ENCODE measurements at places on chromosomes 7 and 10.

- peaks cover 4% of the 10 kb centered on the region for H3K27me3 ChIP-seq
- H3K4me3 ChIP-seq, result no peak overlapping the region
- no peak for DNase-seq
- H3K27ac ChIP-seq, result no peak overlapping the region
- H3K4me1 ChIP-seq, result peaks cover 11% of the 10 kb centered on the region
Observed at GRCh38 chr10:78981970-78982281, 86.8 kb upstream of the ZMIZ1 start.

- DNase-seq, result no peak
- H3K4me3 ChIP-seq, result no peak overlapping the region
- no peaks in the 10 kb centered on the region for H3K36me3 ChIP-seq
- no peaks in the 10 kb centered on the region for H3K4me1 ChIP-seq
Observed at GRCh38 chr10:108363576-108363975, 1199.1 kb upstream of the SORCS1 start.

- peak overlapping the region; percentile 71 for H3K4me3 ChIP-seq
- DNase-seq, result no peak
- H3K27me3 ChIP-seq, result no peaks in the 10 kb centered on the region
- H3K4me1 ChIP-seq, result peaks cover 50% of the 10 kb centered on the region
- H3K27ac ChIP-seq, result peak overlapping the region; percentile 97
Observed at GRCh38 chr7:2758673-2759616, 70.9 kb downstream of the AMZ1 start.

DNA sequence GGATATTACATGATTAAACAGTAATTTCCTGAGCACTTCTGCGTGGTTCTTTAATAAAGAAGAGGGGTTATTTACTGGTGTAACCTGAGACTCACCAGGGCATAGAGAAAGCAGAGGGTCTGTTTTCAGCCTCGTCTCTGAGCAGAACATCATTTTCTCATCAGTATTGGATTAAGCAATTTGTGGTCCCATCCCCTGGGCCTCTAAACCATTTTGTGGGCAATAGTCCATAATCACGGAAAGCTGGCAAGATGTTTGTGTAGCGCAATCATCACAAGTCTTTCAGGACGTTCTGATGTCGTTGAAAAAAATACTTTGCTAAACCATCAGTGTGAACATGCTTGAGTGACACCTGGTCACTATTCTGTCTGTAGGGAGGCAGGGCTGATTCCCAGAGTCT, 37.1 kb upstream of the SEC61G start:
- no peak overlapping the region for H3K4me3 ChIP-seq
- no peaks in the 10 kb centered on the region for H3K36me3 ChIP-seq
- H3K27me3 ChIP-seq, result peaks cover 3% of the 10 kb centered on the region
- H3K27ac ChIP-seq, result no peak overlapping the region
- no peak for DNase-seq
- no peaks in the 10 kb centered on the region for H3K4me1 ChIP-seq

DNA sequence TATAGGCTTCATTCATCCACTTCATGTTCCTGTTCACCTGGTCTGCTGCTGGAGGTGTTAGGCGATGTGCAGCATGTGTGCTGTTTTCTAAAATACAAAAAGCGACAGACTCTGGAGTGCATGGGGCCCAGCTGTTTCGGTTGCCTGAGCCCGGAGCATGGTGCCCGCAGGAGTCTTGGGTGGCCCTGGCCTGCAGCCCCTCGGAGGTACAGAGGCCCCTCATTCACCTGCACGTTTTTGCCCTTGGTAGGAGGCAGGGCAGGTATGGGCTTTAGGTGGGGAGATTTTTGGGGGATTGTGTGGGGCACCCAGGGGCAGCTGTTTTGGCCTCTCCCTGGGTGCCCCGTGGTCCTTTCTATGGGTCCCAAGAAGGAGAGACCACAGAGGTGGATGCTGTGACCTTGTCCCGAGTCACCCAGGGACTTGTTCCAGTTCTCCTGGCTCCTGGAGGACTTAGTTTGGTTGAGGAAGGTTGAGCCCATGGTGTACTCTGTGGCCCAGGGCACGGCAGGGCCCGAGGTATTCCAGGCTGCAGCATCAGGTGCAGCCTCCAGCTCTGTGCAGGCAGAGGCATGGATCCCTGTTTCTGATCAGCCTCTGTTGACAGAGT, 130.7 kb downstream of the TRRAP start:
- DNase-seq, result no peak
- no peak overlapping the region for H3K27ac ChIP-seq
- H3K36me3 ChIP-seq, result peaks cover 74% of the 10 kb centered on the region
- H3K4me3 ChIP-seq, result no peak overlapping the region

DNA sequence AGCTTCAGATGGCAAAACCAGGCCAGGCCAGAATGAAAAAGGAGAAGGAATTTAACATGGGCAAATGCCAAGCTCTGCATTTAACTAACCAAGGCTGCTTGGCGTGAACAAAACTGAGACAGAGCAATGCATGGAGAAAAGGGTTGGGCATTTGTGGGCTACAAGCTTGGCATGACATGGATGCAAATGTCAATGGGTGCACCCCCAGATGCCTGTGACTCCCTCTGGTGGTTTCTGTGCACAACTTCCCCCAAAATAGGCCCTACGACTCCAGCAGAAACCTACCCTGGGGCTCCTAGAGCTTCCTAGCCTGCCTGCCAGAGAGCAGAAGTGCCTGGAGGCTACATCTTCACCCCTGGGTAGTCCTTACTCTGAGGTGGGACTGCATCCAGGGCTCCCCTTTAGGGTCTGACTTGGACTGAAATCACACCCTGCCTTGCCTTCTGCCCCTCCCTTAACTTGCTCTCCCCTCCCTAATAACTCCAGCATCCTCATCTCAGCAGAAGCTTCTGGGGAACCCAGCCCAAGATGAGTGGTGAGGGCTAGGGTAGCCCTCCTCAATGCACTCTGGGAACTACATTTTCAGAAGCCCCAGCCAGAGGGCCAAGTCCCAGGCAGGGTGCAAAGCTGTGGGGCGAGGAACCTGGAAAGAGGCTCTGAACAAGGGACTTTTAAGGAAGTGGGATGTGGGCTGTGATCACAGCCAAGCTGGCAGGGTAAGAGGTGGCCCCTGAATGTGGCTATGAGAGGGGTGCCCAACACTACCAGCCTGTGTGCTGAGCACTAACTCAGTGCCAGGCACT, 11.3 kb downstream of the GPRIN2 start:
- no peak overlapping the region for H3K27ac ChIP-seq
- no peaks in the 10 kb centered on the region for H3K4me1 ChIP-seq
- no peak overlapping the region for H3K4me3 ChIP-seq
- no peaks in the 10 kb centered on the region for H3K36me3 ChIP-seq

DNA sequence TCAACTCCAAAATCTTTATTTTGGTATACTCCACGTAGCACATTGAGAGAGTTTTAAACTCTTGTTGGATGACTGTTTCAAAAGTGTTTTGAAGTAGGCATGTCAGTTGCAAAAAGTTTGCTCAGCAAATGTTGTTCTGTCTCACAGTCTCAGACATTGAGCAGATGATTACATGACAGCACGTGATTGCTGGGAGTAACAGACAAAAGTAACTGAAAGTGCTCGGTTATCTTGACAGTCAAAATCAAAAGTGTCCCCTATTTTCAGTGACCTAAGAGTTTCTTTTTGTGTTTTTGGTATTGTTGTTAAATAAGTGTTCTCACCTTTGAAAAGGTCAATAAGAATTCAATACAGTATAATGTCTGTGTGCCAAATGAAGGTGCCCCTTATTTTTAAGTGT, 84.3 kb downstream of the CFTR start:
- H3K4me3 ChIP-seq, result no peak overlapping the region
- DNase-seq, result no peak
- no peaks in the 10 kb centered on the region for H3K36me3 ChIP-seq
- H3K27ac ChIP-seq, result no peak overlapping the region
- no peaks in the 10 kb centered on the region for H3K4me1 ChIP-seq

- no peak overlapping the region for H3K27ac ChIP-seq
- no peak overlapping the region for H3K4me3 ChIP-seq
- DNase-seq, result no peak
- peaks cover 20% of the 10 kb centered on the region for H3K27me3 ChIP-seq
Observed at GRCh38 chr7:151405588-151405987, 4.2 kb downstream of the WDR86 start.

- peaks cover 12% of the 10 kb centered on the region for H3K4me1 ChIP-seq
- no peaks in the 10 kb centered on the region for H3K36me3 ChIP-seq
- peaks cover 17% of the 10 kb centered on the region for H3K27me3 ChIP-seq
- H3K27ac ChIP-seq, result no peak overlapping the region
Observed at GRCh38 chr7:12207046-12207445, 4.0 kb upstream of the TMEM106B start.

- no peaks in the 10 kb centered on the region for H3K36me3 ChIP-seq
- H3K4me3 ChIP-seq, result no peak overlapping the region
- no peak for DNase-seq
- H3K27ac ChIP-seq, result no peak overlapping the region
Observed at GRCh38 chr7:47249361-47249760, 332.6 kb downstream of the TNS3 start.

DNA sequence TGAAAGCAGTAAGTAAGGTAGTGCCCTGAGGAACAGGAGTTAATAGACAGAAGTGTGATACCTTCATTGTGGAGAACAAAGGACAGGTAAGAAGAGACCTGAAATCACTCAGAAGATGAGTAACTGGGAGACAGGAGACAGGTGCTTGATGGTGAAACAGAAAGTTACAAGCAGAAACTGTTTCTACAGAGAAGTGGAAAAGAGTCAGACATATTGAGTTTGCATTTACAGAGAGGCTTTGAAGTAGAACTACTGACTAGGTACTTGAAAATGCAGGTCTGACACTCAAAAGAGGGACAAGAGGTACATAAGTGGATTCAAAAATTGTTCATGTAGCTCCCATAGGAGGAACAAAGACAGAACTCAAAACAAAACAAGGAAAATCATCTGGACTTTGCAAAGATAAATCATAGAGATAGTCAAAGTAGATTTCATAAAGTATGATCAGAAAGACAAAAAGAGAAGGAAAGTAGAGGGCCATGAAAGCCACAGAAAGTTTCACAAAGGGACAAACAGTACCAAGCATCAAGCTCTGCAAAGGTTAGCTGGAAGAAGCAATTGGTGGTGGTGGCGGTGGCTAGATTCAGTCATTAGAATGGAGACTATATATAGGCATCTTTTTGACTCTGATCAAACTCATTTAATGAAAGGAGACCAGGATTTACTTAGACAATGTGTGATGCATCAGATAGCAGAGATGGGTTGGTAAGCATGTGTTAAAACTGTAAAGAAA, 198.4 kb downstream of the PCLO start:
- no peak for DNase-seq
- H3K36me3 ChIP-seq, result no peaks in the 10 kb centered on the region
- no peak overlapping the region for H3K4me3 ChIP-seq
- no peaks in the 10 kb centered on the region for H3K4me1 ChIP-seq

- H3K4me3 ChIP-seq, result no peak overlapping the region
- H3K27ac ChIP-seq, result no peak overlapping the region
- no peaks in the 10 kb centered on the region for H3K27me3 ChIP-seq
Observed at GRCh38 chr10:44725404-44725803, 185.7 kb upstream of the TMEM72 start.

Measured in activated T-helper 2 cell treated with anti-CD3 and anti-CD28 coated beads, Interferon-gamma antibody, Interleukin-2, Interleukin-4, amounts not matched to agents 10 μg/mL and 5 μg/mL and 100 μg/mL, durations not matched to agents 14 hours and 24 hours and 36 hours (primary cell).